ENCODE measurements at places on chromosomes 5 and 9.

DNA sequence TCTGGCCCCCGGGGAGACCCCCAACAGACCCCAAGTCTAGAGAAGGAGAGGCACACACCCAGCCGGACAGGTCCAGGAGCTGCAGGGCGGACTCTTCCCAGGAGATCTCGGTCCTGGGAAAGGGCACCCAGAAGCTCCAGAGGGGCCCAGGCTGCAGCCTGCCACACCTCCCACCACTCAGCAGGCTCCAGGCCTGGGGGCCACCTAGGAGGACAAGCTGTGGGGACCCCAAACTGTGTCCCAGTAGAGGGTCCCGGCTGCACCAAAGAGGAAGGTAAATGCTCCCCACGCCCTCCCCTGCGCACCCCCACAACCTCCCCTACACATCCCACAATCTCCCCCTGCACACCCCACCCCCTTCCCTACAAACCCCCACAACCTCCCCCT is 48.5 kb downstream of the PLEKHG4B start:
- no peak for ATAC-seq

DNA sequence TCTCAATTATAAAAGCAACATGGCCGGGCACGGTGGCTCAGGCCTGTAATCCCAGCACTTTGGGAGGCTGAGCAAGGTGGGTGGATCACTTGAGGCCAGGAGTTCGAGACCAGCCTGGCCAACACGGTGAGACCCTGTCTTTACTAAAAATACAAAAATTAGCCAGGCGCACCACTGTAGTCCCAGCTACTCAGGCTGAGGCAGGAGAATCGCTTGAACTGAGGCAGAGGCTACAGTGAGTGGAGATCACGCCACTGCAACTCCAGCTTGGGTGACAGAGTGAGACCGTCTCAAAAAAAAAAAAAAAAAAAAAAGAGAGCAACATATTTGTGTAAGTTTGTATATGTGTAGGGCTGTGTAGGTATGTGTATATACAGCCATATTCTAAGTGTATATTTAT is 7.5 kb downstream of the RPS6 start:
- ATAC-seq, result no peak

DNA sequence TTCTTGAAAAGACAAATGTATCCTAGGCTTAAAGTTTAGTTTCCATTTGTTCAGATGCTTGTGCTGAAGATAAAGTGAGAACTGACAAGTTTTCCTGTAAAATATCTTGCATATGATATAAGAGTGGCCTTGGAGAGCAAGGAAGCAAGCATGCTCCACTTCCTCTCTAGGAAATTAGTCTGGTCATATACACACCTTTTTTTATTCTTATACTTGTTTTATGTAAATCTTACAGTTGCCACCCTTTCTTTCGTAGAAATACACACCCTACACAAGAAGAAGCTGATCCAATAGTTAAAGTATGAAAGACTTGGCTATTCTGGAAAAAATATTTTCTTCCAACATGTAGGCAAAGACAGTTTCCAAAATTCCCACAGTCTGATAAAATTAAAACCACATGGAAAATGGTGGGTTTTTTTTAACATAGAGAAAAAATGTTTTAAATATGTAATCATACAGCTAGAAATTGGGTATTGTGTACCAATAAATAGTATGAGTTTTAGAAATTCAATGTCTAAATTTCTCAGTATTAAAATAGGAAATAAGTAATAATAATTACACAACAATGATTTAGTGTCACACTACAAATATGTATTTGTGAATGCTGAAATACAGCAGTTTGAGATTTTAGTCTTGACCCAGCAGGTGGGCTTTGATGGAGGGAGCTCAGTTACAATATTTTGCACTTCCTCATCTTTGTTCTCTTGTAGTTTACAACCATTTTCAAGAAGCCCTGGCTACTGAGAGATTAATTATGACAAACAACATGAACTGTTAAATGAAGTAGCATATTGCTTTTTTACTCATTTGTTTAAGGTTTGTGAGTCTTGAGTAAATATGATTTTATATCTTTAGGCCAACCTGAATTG is 185.7 kb upstream of the GNA14 start:
- ATAC-seq, result no peak

DNA sequence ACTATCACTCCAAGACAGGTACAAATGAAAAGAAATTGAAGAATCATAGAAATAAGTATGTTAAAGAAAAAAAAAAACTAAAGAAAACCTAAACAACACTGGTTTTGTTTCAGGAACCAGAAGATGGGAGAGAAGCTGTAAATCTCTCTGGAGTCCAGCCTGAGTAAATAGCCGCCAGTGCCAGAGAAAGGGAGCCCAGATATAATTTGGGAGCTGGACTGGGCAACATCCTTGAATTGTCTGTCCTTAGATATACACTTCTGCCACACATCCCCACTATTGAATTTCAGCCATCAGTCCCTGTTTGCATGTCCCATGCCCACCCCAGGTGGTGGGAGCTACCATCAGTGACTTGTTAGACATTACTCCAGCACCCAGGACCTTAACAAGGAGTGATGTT is 979.6 kb downstream of the DTWD2 start:
- ATAC-seq, result no peak

DNA sequence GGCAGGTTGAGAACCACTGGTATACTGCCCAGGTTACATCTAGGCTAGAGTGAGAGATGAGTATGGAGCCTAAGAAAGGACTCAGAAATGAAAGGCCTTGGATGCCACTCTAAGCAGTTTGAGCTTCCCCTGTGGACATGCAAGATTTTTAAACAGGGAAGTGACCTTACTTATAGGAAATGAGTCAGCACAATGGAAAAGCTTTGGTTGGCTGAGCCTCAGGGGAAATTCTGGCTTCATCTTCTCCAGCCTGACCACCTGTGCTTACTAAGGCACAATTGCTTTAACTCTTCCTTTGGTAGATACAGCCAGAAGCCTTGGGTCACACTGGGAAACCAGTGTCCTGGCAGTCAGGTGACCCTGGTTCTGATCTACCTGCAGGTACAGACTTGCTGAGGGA is 380.2 kb upstream of the ZNF462 start:
- no peak for ATAC-seq

DNA sequence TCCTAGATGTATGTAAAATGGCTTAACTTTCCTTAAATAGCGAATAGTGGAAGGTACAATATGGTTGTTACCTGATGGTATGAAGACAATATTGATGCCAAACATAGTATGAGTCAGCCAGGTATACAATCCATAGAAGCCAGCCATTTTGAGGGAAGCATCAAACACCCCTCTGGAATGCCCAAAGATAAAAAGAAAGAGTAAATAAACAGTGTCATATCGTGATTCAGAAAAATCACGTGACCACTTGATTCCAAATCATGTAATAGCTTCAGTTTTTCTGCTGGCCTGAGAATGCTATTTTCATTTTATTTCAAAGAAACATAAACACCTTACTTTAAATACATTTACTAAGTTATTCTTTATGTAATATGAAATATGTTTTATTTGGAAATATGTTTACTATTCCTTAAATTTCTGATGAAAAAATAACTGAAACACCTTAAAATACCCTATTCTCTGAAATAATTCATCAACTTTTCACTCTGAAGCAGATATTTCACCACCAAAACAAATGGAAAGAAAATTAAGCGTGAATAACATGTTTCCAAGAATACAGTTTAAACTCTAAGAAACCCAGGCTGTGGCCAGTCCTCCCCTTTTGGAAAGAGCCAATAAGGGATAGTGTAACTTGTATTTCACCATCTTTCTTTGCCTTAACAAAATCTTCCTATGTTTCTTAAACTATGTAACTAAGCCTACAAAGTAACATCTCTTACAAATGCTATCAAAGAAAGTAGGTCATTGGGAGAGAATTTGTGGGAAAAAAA is 24.8 kb upstream of the CTNNAL1 start:
- no peak for ATAC-seq

All from motor neuron (in vitro differentiated cells).